ENCODE measurements at places on chromosomes 6 and 20.
A peak's percentile ranks its signal among the peaks of the same experiment; 100 is the strongest.

- DNase-seq = no peak
Observed at GRCh38 chr20:13800728-13801134, 15.9 kb downstream of the NDUFAF5 start.

GRCh38 chr6:152265651-152266050, 371.5 kb downstream of the SYNE1 start:
- DNase-seq = no peak

DNA sequence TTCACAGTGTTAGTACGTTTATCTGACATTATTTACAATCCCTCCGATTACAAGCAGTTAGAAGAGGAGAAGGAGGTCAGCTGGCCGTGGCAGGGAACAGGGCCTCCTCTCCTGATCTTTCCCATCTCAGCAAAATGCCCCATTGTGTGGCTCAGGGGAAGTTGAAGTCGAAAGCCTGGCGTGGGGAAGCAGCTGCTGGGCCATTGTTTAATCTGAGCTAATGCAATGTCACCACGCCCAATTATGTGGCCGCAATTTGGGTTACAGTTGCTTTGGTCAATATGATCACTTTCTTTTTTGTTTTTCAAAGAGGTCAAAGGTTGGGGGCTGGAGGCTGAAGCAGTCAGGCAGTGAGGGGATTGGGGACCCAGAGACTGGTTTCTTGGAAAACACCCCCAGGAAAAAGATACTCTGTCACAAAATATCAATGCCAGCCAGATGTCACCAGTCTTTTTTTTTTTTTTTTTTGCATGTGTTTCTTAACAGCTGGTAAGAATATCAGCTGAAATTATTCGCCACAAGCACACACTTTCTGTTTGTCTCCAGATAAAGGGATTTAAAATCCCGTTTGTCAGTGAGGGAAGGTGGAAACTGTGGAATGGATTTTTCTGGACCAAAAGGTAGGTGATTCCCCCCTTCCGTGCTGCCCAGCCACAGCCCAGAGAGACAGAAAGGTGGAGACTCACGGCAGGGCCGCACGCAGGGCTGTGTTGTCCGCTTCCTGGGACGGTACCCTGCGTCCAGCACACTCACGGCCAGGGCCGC, 24.6 kb downstream of the DLL1 start:
- DNase-seq = no peak

DNA sequence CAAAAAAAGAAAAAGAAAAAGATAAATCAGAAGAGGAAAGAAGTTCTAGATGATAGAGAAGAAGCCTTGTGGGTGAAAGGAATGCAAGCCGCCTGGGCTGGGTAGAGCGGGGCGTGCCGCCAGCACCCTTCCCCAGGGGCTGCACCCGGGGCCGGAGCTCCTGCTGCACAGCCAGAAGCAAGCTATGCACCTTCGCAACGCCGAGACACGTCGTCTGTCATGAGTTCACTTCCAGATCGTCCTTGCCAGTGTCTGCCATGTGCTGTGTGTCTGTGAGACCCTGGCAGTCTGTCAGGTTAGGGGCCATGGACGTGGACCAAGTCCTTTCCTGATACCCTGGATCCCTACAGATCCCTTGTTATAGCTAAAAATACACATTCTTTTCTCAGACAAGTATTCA, 25.5 kb upstream of the ADRM1 start:
- no peak for DNase-seq

DNA sequence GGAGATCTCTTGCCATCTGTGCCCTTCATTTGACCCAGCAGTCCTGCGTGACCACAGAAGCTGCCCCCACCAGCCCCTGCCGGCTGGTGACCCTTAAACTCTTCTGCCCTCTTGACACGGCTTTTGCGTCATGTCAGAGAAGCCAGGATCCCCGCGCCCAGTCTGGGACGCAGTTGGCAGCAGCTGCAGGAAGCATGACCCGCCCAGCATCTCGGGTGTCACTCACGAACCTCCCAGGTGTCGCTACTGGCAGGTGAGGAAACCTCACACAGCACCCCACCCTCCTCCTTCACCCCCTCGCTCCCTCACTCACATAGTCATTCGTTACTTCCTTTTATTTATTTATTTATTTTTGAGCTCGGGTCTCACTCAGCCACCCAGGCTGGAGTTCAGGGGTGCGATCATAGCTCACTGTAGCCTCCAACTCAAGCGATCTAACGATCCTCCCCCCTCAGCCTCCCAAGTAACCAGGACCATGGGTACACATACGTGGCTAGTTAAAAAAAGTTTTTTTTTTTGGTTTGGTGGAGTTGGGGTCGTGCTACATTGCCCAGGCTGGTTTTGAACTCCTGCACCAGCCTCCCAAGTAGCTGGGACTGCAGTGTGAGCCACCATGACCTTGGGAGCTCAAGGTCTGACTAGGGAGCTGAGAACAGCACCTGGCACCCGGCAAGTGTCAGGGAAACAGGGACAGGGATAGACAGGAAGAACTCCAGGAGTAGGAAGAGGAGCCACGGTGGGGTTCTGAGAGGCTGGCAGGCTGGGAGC, 14.1 kb upstream of the SPDEF start:
- no peak for DNase-seq

- DNase-seq = no peak
Observed at GRCh38 chr6:110353457-110354001, 4.6 kb downstream of the METTL24 start.

- no peak for DNase-seq
Observed at GRCh38 chr6:149896491-149896890, 1.4 kb downstream of the RAET1E start.

DNA sequence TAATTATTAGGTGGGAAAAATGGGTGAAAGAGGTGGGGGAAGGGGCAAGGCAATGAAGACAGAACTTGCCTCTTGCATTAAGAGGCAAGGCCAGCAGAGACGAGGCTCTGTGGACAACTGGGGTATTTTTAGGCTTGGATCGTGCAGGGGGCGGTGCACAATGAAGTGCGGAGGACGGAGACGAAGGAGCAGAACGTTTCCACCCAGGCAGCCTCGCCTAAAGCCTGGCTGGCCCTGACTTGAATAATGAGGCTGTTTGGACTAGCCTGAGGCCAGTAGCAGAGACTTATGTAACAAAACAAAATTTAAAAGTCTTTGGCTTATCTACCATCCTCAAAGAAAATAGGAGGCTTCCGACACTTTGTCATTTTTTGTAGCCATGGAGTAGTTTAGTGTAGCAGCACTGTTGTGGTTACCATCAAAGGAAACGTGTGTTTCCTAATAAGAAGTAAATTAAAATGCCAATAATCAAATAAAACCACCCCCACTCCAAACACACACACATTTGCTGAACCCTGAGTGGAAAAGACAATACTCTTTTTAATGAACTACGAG, 370.0 kb upstream of the CNR1 start:
- no peak for DNase-seq

GRCh38 chr6:105181981-105182515, 2.2 kb upstream of the POPDC3 start:
- DNase-seq = no peak

GRCh38 chr6:10451828-10452509, 37.1 kb upstream of the TFAP2A start:
- DNase-seq = no peak

GRCh38 chr20:10309326-10309725, 90.7 kb downstream of the SNAP25 start:
- no peak for DNase-seq

DNA sequence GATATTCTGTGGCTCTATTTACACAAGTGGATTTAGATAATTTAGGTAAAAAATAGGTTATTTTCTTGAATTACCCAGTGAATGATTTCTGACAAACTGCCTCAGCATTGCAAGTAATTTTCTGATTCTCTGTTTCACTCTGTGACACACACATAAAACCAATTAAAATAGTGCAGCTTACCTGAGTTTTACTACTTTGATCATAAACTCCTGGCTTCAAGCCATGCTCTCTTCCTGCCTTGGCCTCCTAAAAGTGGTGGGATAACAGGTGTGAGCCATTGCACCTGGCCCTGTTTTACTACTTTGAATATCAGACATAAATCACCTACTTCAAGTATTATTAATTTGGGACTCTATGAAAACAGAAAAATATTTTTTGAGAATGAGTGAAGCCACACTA, 462.9 kb downstream of the ADGRB3 start:
- DNase-seq = no peak

- DNase-seq = no peak
Observed at GRCh38 chr6:154057098-154057497, 18.1 kb downstream of the OPRM1 start.

DNA sequence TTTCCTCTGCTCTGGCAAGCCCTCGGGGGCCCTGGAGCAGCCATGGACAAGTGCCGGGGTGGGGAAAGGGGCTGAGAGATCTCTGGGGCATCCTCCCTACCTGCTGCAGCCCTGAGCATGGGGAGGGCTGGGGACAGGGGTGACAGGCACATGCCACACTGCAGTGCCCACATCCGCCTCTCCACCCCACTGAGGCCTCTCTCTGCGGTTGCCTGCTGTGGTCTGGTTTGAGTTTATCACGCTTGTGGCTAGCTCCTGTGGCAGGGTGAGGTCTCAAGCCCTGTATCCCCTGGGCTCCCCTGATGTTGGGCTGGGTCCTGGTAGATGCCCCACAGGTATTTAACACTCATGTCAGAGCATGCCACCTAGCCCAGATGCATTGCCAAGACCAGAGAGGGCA, 52.9 kb upstream of the MLN start:
- DNase-seq = peak; percentile 71

DNA sequence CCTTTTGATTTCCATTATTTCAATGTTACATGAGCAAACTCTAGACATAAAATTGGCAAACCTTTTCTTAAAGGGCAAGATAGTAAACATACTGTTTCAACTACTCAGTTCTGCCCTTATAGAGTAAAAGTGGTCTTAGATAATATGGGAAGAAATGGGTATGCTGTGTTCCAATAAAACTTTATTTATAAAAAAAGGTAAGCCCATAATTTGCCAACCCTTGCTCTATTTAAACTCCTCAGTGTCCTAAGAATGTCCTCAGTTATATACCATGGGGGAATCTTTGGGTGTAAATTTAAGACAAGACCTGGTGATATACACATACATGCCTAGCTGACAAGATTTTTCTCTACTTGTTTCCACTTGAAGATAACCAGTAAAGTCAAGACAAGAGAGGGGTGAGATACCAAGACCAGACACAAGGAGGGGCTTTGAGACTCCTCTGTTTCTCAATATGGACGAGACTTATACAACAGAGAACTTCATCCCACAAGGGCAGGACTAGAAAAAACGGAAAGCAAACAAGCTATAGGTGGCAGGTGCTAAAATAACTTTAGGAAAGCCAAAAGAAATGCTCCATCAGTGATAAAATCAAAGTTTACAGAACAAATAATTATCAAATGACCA, 10.5 kb downstream of the SNX3 start:
- no peak for DNase-seq

- DNase-seq = no peak
Observed at GRCh38 chr6:56620229-56620868, 22.3 kb downstream of the DST start.

DNA sequence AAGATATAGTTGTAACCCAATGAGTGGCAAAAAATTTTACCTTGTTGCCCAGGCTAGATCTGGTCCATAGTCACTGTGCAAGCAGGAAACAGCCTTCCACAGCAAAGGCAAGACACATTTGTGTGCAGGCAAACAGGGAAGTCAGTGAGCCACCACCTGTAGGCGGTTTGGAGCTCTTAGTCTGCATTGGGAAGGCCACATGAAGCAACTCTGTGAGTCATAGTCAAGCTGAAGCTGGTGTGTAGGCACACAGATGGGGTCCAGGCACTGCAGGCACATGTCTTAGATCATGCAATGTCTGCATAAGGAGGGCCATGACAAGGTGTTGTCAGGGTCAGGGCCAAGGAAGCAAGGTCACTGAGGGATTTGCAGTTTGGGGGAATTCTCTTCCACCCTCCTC, 543.2 kb upstream of the EPHA7 start:
- DNase-seq = no peak

GRCh38 chr6:1821513-1822183, 211.9 kb downstream of the FOXC1 start:
- DNase-seq = no peak

DNA sequence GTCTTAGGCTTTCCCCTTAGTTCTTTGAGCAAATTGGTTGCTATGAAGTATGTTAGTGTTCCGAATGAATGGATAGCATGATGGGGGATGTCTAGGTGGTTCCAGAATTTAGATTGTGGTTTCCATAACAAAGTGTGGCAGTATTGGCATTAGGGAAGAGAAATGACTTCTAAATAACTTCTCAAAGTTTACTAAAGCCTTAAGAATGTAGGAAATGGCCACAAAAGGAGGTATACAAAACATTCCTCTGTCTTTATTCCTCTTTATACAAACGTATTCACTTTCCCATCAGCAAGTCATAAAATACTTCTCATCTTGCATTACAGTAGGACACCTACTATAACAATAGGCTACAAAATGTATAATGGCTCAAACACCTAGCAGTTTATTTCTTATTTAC, 279.6 kb downstream of the ESR1 start:
- DNase-seq = no peak

GRCh38 chr6:137848672-137849071, 18.4 kb upstream of the TNFAIP3 start:
- no peak for DNase-seq

GRCh38 chr6:53353624-53354023, 4.9 kb upstream of the ELOVL5 start:
- DNase-seq = no peak

DNA sequence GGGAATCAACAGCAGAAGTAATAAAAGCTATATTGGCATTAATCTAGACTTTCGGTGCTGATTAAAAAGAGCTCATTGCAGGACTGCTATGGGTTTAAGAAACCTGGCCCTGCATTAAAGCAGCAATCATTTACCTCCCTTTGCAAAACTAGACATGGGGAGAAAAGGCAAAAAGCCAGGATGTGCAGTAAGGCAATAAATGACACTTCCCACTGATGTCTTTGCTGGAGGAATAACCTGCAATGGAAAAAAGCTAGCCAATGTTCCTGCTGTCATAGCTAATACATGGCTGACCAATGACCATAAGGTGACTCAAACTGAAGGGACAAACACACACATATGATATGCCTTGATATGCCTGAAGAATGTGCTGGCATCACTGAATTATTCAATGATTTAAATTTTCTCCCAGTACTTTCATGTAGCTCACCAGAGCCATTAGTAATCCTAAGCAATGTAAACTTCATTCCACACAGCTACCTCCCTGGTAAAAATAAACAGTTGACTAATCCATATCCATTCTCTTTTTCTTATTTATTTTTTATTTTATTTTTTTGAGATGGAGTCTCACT, 8.7 kb downstream of the DNAAF9 start:
- DNase-seq = no peak

GRCh38 chr6:165446331-165446730, 136.9 kb upstream of the C6orf118 start:
- no peak for DNase-seq

DNA sequence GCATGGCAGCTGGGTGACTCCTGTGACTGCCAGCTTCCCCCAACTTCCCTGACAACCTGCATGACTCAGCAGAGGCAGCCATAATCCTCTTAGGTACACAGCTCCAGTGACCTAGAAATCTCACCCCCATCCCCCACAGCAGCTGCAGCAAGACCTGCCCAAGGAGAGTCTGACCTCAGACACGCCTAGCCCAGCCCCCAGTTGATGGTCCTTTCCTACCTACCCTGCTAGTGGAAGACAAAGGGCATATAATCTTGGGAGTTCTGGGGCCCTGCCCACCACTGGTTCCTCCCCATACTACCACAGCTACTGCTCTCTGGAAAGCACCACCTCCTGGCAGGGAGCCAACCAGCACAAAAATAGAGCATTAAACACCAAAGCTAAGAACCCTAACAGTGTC, 90.2 kb downstream of the F13A1 start:
- DNase-seq = no peak
